ENCODE measurements at places on chromosomes 4 and X.

GRCh38 chr4:148999924-149000323 lies 557.7 kb upstream of the NR3C2 start:
- no peak for DNase-seq

DNA sequence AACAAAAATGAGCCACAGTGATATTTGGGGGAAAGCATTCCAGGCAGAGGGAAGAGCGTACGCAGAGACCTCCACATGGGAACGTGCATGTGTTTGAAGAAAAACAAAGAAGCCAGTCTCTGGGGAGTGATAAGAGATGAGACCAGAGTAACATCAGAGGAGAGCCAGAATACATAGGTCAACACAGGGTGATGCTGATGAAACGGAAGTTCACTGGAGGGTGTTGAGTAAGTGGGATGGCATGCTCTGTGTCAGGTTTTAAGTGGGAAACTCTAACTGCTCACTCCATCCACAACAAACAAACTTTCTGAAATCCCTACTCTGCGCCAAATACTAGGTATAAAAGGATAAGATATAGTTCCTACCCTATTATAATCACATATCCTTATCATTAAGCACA lies 110.0 kb downstream of the ARHGAP6 start:
- no peak for DNase-seq

DNA sequence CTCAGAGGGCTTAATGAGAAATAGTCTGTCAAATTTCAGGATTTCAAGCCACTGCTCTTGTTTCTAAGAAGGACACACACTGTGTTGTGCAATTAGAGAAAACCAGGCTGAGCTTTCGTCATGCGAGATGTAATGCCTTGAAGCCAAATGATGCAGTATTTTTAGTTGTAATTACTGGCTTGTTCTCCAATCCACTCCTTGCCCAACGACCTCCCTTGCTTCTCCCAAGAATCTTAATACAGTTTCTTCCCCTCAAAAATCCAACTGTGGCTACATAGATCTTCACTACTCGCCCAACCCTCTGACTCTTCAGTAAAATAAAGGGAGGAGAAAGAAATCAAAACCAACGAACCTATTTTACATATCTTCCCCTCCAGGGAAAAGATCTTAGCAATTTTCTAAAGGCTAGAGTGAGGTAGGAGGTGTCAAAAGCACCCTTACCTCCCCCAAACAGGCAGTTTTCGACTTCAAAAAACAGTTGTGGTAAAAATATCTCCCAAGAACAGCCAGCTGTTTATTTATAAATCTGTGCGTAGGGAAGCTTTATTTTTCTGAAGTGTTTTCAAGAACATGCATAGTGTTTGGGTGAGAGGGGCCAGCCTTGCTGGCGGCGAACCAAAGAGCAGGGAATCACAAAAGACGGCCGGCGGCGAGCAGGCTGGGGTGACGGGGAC lies 68.7 kb downstream of the MGST2 start:
- no peak for DNase-seq

- no peak for DNase-seq
Observed at GRCh38 chrX:86047174-86047935, at the start of gene CHM. Gene CHM (minus strand): TSS chrX:86047558. CDS start chrX:86047532, 26 bp downstream.

GRCh38 chr4:94974773-94975172 lies 217.0 kb downstream of the BMPR1B start:
- DNase-seq = no peak

- no peak for DNase-seq
Observed at GRCh38 chr4:48483006-48483776, at the start of gene SLC10A4. Gene SLC10A4 (plus strand): TSS chr4:48483343. CDS start chr4:48483562, 219 bp downstream.

- DNase-seq = no peak
Observed at GRCh38 chrX:29834764-29835163, 380.6 kb upstream of the MAGEB2 start.
